Ascending aorta (tissue), 2 donors: ENCODE measurements at places on chromosomes 7 and 10. TPM values are rescaled to one million over a fixed set of nuclear protein-coding genes. Genes with fewer than 3 reads are reported as not detected.

- no peak overlapping the region for H3K4me3 ChIP-seq
- H3K4me1 ChIP-seq = peaks cover 9% of the 10 kb centered on the region
- no peak overlapping the region for H3K27ac ChIP-seq
- H3K27me3 ChIP-seq = no peaks in the 10 kb centered on the region
- no peaks in the 10 kb centered on the region for H3K36me3 ChIP-seq
Measured at GRCh38 chr10:96511044-96511945, 2.4 kb downstream of the TLL2 start.

Gene TRRAP
- total RNA-seq = 23.4 TPM

Gene LLCFC1
- total RNA-seq = not detected

Gene UBE2D4
- total RNA-seq = 13.1 TPM

DNA sequence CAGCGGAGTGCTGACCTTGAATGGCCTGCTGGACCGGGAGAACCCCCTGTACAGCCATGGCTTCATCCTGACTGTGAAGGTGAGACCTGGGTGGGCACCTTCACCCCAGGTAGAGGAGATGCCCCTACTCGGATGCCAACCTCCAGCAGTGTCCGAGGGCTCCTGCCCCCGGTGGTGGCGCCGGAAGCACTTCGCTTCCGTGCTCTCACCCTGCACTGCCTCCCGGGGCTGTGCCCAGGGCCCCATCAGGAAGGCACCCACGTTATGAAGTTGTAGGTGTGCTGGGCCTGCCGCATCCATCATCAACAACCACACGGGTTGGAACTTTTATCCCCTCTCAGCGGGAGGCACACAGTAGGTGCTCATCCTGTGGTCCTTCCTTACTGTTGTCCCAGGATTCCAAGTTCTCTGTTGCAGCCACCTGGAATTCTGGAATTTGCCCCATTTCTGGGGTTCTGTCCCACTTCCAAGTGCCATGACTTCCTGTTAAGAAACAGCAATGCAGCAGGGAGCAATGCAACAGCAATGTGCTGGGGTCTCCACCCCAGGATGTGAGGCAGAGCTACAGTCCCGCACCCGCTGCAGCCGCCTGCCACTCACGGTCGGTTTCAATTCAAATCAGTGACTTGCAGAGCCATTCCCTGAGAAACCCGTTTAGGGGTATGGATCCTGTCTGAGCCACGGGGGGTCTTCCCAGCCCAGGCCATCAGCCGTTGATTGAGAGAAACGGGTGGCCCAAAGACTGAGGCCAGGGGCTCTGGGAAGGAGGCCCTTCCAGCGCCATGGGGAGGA lies 103.8 kb downstream of the C10orf105 start:
- no peaks in the 10 kb centered on the region for H3K27me3 ChIP-seq
- H3K4me1 ChIP-seq = peaks cover 8% of the 10 kb centered on the region
- no peak for DNase-seq
- H3K36me3 ChIP-seq = no peaks in the 10 kb centered on the region
- H3K4me3 ChIP-seq = no peak overlapping the region

DNA sequence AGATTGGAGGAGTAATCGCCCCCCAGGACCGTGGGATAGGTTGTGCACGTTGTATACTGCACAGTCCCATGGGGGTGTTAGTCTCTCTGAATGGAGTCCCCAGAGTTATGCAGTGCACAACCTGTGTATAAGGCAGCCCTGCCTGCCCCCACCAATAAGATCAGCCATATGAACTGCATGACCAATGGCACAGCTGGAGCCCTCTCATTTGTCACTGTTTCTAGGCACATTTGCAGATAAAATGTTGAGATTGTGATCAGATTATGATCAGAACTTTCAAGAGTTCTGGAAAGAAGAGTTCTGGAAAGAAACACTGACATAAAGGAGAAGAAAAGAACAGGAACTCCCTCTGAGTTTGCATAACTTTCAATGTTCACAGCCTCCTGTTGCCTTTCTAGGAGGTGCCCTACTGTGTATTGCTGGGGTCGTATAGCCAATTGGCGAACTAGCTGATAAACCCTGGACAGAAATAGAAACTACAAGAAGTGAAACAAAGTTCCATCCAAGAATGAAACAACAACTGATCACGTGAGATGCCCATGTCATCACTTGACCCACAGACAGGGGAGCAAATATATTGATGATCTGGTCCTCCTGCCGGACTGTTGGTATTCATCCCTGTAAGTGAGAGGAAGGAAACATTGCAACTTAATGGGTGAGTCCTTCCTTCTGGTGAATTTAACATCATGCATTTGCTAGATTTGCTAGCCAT lies 49.6 kb upstream of the TOMM7 start:
- H3K4me3 ChIP-seq = no peak overlapping the region
- peaks cover 2% of the 10 kb centered on the region for H3K4me1 ChIP-seq
- no peak for DNase-seq
- no peak overlapping the region for H3K27ac ChIP-seq
- no peaks in the 10 kb centered on the region for H3K36me3 ChIP-seq

DNA sequence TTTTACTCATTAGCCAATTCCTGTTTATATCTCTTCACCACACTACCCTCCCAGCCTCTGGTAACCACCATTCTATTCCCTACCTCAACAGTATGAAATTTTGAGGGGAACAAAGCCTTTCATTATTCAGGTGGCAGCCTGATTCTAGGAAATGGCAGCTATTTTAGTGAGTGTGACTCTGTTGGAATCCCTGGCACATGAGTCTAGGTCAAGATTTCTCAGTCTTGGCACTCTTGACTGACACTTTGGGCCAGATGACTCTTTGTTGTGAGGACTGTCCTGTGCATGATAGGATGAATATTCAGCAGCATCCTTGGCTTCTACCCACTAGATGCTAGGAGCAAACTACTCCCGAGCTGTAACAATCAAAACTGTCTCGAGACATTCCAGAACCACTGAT lies 322.8 kb upstream of the PHYHIPL start:
- H3K36me3 ChIP-seq = no peaks in the 10 kb centered on the region
- H3K27me3 ChIP-seq = no peaks in the 10 kb centered on the region
- no peak for DNase-seq
- H3K4me1 ChIP-seq = peaks cover 16% of the 10 kb centered on the region
- no peak overlapping the region for H3K27ac ChIP-seq

GRCh38 chr10:6165221-6165725 lies 37.5 kb upstream of the PFKFB3 start:
- peaks cover 9% of the 10 kb centered on the region for H3K36me3 ChIP-seq
- no peak overlapping the region for H3K4me3 ChIP-seq
- no peak for DNase-seq
